ENCODE measurements at places on chromosomes 11 and 22. TPM values are rescaled to one million over a fixed set of nuclear protein-coding genes. Genes with fewer than 3 reads are reported as not detected.

DEUP1 gene
- total RNA-seq = not detected

APOBEC3A gene
- not detected for total RNA-seq

CWC15 gene
- total RNA-seq = 60.7 TPM

GUCY1A2 gene
- total RNA-seq = under 0.01 TPM

FOSL1 gene
- total RNA-seq = 20.2 TPM

MRPL21 gene
- 103 TPM for total RNA-seq

RAB38 gene
- total RNA-seq = 5.8 TPM

RRAS2 gene
- total RNA-seq = 178 TPM

MMP8 gene
- total RNA-seq = not detected

PAK1 gene
- 3.9 TPM for total RNA-seq

CEP57 gene
- 45.1 TPM for total RNA-seq

RHOD gene
- 6.2 TPM for total RNA-seq

COMMD9 gene
- 24.5 TPM for total RNA-seq

TMEM45B gene
- total RNA-seq = 0.46 TPM

MMP7 gene
- total RNA-seq = 0.97 TPM

APOBEC3G gene
- 2.9 TPM for total RNA-seq

DUSP8 gene
- total RNA-seq = 0.32 TPM

APOBEC3H gene
- not detected for total RNA-seq

SLC16A8 gene
- total RNA-seq = under 0.01 TPM

UCP3 gene
- total RNA-seq = 0.32 TPM

KIF18A gene
- total RNA-seq = 17.9 TPM

KRTAP5-1 gene
- not detected for total RNA-seq

CPT1B gene
- total RNA-seq = 0.65 TPM

VSIG10L2 gene
- not detected for total RNA-seq

DDX25 gene
- total RNA-seq = not detected

TEAD1 gene
- total RNA-seq = 38.1 TPM

CAPRIN1 gene
- 154 TPM for total RNA-seq

CXCR5 gene
- total RNA-seq = not detected

OR51B4 gene
- not detected for total RNA-seq

RIBC2 gene
- total RNA-seq = 1.4 TPM

TST gene
- 83.5 TPM for total RNA-seq

OR8A1 gene
- total RNA-seq = not detected

C11orf42 gene
- total RNA-seq = not detected

SMIM35 gene
- not detected for total RNA-seq

ACTN3 gene
- under 0.01 TPM for total RNA-seq

CHST1 gene
- total RNA-seq = 64.6 TPM

POU2AF1 gene
- total RNA-seq = not detected

ARHGAP8 gene
- total RNA-seq = not detected

APOL1 gene
- 10.7 TPM for total RNA-seq

PLA2G3 gene
- 0.76 TPM for total RNA-seq

SELENOM gene
- 34.0 TPM for total RNA-seq

MS4A3 gene
- not detected for total RNA-seq

OR51I1 gene
- total RNA-seq = not detected

FIBIN gene
- total RNA-seq = 0.32 TPM

OSM gene
- total RNA-seq = not detected

MICAL3 gene
- total RNA-seq = 22.2 TPM

PAMR1 gene
- total RNA-seq = 0.32 TPM

CCDC188 gene
- 0.97 TPM for total RNA-seq

C11orf16 gene
- not detected for total RNA-seq

STK33 gene
- total RNA-seq = 1.6 TPM

CNIH2 gene
- not detected for total RNA-seq

CARD18 gene
- not detected for total RNA-seq

ANAPC15 gene
- 26.6 TPM for total RNA-seq

ZNF74 gene
- 13.7 TPM for total RNA-seq

BBS1 gene
- 17.9 TPM for total RNA-seq

TBX1 gene
- 1.5 TPM for total RNA-seq

OR8K5 gene
- total RNA-seq = not detected

GAB2 gene
- total RNA-seq = 21.6 TPM
